ENCODE measurements at places on chromosomes 1 and 21.

GRCh38 chr21:45989355-45990048 is 7.9 kb downstream of the COL6A1 start:
- DNase-seq: no peak

GRCh38 chr1:48693180-48693579 is 83.5 kb downstream of the BEND5 start:
- DNase-seq: no peak

DNA sequence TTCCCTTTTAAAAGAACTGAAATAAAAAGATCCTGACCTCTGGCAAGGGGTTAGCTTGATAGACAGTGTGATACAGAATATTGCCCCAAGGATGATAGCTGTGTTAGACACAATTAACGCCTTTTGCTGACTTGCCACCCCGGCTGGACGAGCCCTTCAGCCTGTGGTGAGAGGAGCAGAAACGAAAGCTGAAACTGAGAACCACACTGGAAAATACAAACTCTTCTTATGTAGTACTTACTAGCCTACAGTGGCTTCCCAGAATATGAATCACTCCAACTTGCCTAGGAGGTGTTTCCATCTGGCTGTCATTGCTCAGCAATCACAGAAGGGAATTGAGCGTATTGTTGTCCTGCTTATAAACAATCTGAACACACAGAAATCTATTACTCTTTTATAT is 22.9 kb downstream of the SAMSN1 start:
- DNase-seq: no peak

- no peak for DNase-seq
These were observed 50.8 kb upstream of the ACTRT2 start for GRCh38 chr1:2970311-2971071.

DNA sequence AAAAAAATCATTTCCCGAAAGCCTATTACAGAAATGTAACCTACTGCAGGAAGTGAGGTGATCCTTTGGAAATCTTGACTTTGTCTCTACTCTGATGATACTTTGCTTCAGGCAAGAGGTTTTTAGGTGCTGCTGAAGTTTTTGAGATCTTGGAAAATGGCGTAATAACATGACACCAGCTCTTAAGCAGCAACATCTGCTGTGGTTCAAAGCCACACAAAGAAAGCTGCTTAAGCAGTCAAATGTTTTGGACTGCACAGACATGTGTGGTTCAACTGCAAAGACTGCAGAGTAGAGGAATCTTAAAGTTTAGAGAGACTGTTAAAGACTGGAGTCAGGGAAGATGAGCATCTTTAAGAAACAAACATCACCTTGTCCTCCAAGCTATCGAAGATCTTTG is 139.0 kb downstream of the RASAL2 start:
- DNase-seq: no peak

DNA sequence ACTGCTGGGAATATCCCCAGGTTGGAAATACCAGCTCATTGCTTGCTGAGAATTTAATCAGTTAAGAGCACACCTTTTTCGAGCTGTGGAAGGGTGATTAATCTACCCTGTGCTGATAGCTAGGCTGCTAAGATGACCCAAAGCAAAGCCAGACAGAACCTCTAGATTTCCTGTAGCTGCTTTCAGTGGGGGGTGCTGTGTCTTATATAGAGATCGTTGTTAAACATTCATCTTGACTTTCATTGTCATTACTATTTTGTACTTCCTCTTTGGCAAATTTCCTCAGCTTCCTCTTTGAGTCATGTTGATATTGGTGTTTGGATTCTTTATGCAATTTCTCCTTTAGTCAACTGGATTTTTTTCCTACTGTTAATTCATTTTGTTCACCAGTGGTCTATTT is 155.3 kb downstream of the DISC1 start:
- DNase-seq: no peak

DNA sequence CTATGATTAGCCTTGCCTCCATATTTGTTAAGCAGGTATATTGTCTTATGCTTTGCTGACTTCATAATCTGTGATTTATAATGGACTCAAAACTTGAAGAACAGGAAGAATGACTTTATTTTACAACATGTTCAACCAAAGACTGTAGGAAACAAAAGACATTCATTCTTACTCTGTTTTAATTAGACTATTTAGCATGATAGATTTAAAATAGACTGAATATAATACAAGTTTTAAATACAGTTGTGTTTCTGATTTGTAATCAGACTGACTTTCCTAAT is 63.1 kb downstream of the CDC14A start:
- DNase-seq: no peak

- DNase-seq: no peak
These were observed 362.4 kb downstream of the NEGR1 start for GRCh38 chr1:71919811-71920509.

DNA sequence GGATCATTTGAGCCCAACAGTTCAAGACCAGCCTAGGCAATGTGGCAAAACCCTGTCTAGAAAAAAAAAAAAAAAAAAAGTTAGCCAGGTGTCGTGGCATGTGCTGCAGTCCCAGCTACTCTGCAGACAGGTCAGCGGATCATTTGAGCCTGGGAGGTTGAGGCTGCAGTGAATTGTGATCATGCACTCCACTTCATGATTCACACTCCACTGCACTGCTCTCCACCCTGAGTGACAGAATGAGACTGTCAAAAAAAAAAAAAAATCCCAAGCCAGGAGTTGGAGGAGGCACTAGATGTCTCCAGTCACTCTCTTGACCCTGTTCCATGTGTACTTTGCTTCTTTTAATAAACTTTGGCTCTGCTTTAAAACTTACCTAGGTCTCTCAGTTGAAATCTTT is 51.0 kb upstream of the OLFM3 start:
- no peak for DNase-seq

DNA sequence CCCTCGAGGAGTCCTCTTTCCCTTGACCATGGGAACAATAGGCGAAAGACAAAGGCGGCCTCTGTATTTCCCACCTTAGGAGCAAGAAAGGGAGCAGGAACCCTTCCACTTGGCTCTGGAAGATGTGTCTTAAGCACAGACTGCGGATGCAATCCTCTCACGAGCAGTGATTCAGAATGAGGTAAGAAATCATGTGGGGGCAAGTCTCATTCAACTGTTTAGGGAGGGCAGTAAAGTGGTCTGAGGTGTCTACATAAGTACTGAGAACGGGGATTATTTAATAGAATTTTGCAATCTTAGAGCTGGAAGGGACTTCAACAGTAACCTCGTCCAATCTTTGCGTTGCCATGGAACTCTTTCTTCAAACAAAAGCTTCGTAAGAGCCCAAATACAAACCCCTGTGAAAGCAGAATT is 1.6 kb upstream of the DYRK3 start:
- no peak for DNase-seq

DNA sequence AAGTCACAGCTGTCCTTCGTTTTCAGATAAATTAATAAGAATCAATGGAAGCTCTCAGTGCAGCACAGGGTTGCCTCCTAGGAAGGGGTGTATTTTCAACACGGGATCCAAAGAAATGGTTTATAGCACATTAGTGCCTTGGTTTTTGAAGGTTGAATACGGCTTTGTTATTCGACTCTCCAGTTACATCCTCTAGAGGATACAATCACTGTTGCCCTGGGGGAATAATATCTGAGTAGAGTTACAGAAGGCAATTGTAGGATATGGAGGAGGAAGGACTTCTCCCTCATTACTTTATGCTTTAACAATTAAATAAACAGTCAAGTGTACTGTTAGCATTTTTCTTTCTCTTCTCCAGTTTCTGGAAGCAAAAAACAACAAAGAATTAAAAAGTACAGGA is 14.3 kb upstream of the ZNF326 start:
- no peak for DNase-seq

DNA sequence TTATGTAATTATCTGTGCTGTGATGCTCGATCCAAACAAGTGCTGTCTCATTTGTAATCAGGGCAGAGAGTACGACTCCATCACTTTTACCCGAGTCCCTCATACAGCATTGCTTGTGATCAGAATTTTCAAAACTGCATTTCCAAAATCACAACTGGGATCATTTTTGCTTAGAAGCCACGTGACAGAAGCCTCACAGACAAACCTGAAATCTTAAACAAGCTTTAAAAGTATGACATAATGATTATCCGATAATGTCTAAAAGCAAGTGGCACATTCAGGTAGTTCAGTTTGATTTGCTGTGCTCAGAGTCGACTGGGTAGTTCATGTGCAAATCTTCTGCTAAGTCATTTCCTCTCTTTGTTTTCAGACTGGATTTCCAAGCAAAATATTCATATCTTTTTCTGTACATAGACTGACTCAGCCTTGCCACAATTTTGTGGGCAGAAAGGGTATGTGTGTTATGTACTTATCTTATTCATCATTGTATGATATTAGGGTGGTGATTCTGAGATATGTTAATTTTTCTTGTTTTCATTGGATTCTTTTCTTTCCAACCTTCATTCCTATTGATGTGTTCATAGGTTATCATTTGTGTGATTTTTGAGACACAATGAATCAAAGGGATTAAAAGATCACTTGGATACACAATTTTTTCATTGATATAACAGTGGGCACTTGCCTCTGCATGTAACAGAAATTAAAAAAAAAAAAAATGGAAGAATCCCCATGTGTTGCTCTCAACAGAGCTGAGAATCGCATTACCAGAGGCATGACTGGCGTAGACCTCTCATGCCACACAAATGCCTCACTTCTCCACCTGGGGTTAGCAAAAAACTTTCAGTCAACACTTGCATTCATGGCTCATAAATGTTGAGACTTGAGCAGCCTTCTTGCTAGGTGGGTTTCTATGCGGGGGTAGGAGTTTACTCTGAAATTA is 355.7 kb downstream of the LTN1 start:
- DNase-seq: no peak

GRCh38 chr21:26374817-26375216 is 198.3 kb downstream of the CYYR1 start:
- no peak for DNase-seq

GRCh38 chr1:236253918-236254637 is 27.7 kb downstream of the ERO1B start:
- DNase-seq: no peak

All from stimulated activated CD8-positive, alpha-beta memory T cell treated with anti-CD3 and anti-CD28 coated beads, Interleukin-4, amount 100 ng/mL, for 1 hour (primary cell).